Neural progenitor cell (in vitro differentiated cells): ENCODE measurements at places on chromosomes 11 and 22. TPM values are rescaled to one million over a fixed set of nuclear protein-coding genes. Genes with fewer than 3 reads are reported as not detected.

Gene VSIG10L2
- not detected in 2 replicates for total RNA-seq

Gene POLR3H
- total RNA-seq: 15.2 and 18.7 TPM in 2 replicates

Gene CRYBB2
- total RNA-seq: 0.65 TPM in 1 of 2 replicates, not detected in the other

Gene OR5P2
- total RNA-seq: not detected in 2 replicates

DNA sequence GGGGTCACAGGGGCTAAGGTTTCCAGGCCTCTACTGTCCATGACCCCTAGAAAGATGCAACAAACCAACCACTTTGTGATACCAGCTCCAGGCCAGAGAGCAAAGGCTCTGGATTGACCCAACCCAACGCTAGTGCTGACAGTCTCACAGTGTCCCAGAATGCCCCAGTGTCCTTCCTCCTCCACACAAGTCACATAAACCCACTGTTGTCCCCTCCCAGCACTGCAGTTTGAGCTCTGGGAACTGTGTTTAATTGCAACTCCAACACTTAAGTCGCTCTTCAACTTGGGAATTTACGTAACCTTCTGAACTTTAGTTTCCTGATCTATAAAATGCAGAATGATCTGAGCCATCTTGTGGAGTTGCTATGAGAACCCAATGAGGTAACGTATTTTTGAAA, 47.5 kb downstream of the PC start:
- peaks cover 30% of the 10 kb centered on the region for H3K4me1 ChIP-seq
- no peak overlapping the region for H3K4me3 ChIP-seq
- H3K27ac ChIP-seq: no peak overlapping the region
- no peaks in the 10 kb centered on the region for H3K27me3 ChIP-seq
- no peak for DNase-seq

- no peak overlapping the region for H3K27ac ChIP-seq
- H3K27me3 ChIP-seq: no peaks in the 10 kb centered on the region
- no peak for DNase-seq
- no peak overlapping the region for H3K4me3 ChIP-seq
- peaks cover 5% of the 10 kb centered on the region for H3K36me3 ChIP-seq
Observed at GRCh38 chr11:89529626-89530380, 38.6 kb upstream of the NOX4 start.

DNA sequence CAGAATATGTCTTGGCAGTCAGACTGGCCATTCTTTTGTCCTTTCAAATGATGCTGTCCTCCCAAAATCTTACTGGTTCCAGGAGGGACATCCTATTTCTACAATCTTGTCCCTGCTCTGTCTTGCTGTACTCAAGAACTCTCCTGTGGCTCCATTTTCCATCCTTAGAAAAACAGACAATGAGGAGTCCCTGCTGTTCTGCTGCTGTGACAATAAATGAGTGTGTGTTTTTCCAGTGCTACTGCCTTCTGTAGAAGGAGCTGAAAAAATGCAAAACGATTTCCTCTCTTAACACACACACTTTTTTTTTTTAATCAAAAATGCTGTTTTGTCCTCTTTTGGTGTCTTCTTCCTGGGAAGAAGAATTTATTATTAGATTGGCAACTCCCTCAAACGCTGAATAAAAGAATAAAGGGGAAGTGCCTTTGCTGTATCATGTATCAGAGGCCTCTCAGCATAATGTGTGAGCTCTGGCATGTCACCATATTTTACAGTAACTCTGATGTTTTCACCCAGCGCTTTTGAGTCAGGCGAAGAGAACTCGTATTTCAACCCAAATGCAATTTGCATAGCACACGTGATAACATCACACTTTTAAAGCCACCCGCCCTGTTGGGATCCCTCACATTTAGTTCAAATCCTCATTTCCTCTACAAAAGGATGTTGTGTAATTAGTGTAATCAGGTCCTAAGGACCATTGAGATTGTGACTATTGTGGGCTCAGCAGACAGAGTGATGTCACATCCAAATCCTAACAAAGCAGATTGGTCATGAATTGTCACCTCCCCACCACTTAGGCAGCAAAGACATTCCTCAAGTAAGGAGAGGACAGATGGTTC, 496.0 kb upstream of the LARGE1 start:
- H3K27me3 ChIP-seq: no peaks in the 10 kb centered on the region
- no peak overlapping the region for H3K4me3 ChIP-seq
- H3K4me1 ChIP-seq: peaks cover 14% of the 10 kb centered on the region
- peak; percentile 55 for DNase-seq

DNA sequence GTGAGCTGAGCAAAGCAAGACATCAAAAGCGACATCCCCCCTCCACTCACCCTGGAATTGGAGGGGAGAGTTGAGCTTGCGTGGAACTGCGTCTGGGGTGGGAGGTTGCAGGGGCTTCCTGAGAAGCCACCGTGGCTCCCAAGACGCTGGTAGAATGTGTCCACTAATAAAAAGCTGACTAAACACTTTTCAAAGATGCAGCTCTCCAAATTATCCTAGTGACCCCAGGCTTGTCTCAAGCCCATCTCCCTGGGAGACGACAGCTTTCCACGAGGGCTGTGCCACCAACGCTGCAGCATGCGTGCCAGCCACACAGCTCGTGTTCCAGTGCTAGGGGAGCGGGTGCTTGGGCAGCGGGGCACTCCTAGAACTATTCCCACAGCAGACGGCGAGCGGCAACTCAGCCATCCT, 6.3 kb upstream of the GAL start:
- H3K4me3 ChIP-seq: no peak overlapping the region
- H3K4me1 ChIP-seq: no peaks in the 10 kb centered on the region
- no peaks in the 10 kb centered on the region for H3K36me3 ChIP-seq
- DNase-seq: no peak
- H3K27me3 ChIP-seq: peaks cover 14% of the 10 kb centered on the region

DNA sequence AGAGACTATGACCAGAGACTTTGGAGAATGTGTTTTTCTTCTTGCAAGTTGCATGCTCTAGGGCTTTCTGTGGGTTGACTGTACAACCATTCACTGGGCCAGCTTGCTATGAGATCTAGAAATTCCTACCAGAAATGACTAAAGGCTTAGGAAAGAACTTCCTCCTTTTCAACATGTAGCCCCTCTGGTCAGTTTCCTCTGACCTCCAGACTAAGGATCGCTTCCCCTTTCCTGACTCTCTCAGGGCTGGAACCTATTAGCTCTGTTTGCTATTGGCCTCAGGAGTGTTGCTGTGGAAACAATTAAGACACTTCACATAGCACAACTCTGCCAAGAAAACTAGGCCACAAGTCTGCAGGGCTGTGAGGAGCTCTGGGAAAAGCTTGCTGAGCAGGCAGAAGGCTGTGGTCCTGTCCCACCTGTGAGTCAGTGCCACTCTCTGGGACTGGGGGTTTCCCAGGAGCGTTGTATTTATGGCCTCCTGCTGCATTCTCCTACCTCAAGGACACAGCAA, 10.7 kb downstream of the CRY2 start:
- no peaks in the 10 kb centered on the region for H3K36me3 ChIP-seq
- peaks cover 17% of the 10 kb centered on the region for H3K4me1 ChIP-seq
- H3K4me3 ChIP-seq: no peak overlapping the region
- H3K27ac ChIP-seq: no peak overlapping the region

GRCh38 chr11:6719576-6719975, 36.4 kb upstream of the MRPL17 start:
- H3K36me3 ChIP-seq: no peaks in the 10 kb centered on the region
- H3K27ac ChIP-seq: no peak overlapping the region
- H3K4me3 ChIP-seq: no peak overlapping the region
- no peak for DNase-seq
- H3K27me3 ChIP-seq: no peaks in the 10 kb centered on the region

DNA sequence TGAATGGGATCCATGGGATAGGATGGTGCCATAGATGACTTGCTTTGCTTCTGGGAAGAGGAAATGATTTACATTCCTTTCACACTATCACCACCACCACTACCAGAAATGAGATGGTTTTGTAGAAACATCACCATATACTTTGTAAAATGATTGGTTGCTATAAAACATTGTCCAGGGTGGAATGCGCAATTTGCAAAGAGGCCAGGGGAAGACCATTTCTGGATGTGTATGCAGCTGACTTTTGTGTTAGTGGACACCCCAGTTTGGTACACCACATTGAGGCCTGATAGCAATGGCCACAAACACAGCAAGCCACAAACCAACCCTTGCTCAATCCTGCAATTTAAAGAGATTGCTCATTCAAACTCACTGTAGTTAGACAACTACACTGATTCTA, 56.7 kb upstream of the RCN1 start:
- H3K4me1 ChIP-seq: no peaks in the 10 kb centered on the region
- H3K27me3 ChIP-seq: no peaks in the 10 kb centered on the region
- no peak overlapping the region for H3K27ac ChIP-seq
- no peaks in the 10 kb centered on the region for H3K36me3 ChIP-seq
- H3K4me3 ChIP-seq: no peak overlapping the region
